ENCODE measurements at places on chromosomes 3 and 15.

DNA sequence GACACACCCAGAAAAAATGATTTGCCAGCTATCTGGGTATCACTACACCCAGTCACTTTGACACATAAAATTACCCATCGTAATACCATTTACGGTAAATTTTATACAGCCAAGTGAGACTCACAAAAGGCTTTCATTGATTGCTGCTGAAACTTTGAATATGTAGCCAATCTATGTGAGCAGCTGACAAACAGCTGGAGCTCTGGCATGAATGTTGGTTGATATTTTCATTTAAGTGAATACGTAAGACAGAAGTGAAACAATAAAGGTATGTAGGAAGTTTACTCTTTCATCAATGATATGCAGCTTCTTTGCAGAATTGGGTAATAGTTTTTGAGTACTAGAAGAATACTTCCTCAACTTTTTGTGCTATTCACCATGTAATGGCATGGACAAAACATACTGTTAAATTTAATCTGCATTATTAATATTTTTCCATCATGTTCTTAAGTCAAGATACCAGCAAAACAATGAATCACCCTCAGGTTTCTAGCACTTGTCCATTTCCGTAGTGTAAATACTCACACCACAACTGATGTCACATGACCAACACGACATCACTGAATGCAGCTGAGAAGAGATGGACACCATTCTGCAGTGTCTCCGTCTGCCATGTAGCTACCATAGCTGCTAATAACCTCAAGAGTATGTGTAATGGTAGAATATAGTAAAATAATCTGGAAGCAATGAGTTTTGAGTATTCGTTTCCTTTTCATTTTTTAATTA is 205.9 kb upstream of the HES1 start:
- no peak for DNase-seq

- no peak for DNase-seq
Measured at GRCh38 chr3:195297446-195297845, 26.5 kb upstream of the XXYLT1 start.

- DNase-seq = no peak
Measured at GRCh38 chr15:45871121-45871855, 236.5 kb downstream of the SQOR start.

GRCh38 chr3:5013021-5013906 is 34.0 kb downstream of the BHLHE40 start:
- DNase-seq = no peak

DNA sequence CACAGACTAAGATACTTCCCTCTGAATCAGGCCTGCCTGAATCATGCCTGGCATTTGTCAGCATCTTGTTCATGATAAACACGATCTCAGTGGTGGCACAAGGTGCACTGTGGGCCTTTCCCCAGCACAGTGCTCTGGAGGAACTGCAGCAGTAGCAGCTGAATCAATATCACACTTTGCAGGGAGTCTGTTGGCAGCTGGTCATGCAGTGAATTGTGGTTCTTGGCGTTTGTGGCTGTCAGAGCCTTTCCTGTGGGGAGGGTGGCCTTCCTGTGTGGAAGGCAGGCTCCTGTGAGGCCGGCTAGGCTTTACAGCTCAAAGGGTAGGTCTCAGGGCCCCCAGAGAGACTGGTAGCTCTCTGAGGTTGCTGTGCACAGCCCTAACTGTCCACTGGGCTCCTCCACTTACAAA is 54.4 kb upstream of the TLE3 start:
- no peak for DNase-seq

Measured in Karpas-422 (cell line).